Hematopoietic multipotent progenitor cell treated with erythropoietin and hydrocortisone succinate and interleukin-3 and kit ligand, for 8 days (in vitro differentiated cells): ENCODE measurements at places on chromosomes 1 and 21.
A peak's percentile ranks its signal among the peaks of the same experiment; 100 is the strongest.

- DNase-seq, result no peak
Observed at GRCh38 chr1:247561711-247562110, 12.8 kb downstream of the GCSAML start.

DNA sequence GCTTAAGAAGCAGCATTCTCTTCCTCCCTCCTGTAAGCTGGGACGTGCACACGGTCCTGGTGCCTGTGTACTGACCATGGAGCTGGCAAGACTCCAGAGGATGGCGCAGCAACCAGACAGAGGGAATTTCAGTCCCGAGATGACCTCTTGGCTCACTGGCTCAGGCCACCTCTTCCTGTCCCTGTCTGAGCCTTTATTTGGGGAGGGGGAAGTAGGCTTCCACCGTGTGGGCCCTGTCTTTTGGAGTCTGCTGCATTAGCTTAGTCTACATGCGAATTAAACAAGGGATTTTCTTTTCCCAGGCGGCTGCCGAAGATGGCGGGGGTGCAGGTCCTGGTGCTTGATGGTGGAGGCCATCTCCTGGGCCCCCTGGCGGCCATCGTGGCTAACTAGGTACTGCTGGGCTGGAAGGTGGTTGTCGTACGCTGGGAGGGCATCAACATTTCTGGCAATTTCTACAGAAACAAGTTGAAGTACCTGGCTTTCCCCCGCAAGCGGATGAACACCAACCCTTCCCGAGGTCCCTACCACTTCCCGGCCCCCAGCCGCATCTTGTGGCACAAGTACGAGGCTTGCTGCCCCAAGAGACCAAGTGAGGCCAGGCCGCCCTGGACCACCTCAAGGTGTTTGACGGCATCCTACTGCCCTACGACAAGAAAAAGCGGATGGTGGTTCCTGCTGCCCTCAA lies 10.2 kb downstream of the IL24 start:
- no peak for DNase-seq

DNA sequence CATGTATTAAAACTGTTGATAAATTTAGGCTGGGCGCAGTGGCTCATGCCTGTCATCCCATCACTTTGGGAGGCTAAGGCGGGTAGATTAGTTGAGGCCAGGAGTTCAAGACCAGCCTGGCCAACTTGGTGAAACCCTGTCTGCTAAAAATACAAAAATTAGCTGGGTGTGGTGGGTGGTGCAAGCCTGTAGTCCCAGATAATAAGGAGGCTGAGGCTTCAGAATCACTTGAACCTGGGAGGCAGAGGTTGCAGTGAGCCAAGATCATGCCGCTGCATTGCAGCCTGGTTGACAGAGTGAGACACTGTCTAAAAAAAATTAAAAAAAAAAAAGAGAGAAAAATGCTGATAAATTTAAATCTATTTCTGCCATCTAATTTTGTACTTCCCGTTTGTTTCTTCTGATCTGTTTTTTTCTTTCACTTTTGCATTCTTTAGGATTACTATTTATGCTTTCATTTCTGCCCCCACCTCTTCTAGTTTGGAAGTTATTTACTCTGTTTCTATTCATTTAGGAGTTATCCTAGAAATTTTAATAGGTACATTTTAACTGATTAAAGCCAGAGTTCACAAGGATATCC lies 3.2 kb upstream of the DENND1B start:
- peak; percentile 88 for DNase-seq

DNA sequence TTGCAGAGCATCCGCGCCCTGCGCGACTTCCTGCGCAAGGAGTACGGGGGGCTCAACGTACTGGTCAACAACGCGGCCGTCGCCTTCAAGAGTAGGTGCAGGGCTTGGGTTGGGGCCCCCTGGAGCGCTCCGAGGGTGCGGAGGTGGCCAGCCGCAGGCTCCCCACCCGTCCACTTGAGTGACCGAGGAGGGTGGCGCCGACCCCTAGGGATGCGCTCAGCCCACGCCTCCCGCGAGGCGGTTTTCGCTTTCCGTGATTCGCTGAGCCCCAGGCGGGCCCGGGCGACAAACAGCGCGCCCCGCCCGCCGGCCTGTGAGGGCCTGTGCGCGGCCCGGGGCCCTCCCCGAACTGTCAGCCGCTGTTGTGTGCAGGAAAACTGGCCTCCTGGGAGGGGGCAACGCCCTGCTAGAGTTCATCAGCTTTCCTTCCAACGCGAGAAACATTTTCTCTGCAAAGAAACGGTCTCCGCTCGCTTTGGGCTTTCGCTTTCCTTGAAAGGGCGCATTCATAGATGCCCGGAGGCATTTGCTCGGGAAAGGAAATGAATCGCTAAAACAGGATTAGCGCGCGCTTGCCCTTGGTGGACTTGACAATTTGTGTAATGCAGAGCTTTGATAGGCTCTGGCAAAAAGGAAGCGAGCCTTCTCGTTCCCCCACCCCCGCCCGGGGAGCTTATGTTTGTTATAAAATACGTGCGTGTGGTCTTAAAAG lies 668 bp downstream of the CBR3 start:
- peak; percentile 17 for DNase-seq

GRCh38 chr21:15706696-15707095 lies 23.1 kb upstream of the USP25 start:
- no peak for DNase-seq

DNA sequence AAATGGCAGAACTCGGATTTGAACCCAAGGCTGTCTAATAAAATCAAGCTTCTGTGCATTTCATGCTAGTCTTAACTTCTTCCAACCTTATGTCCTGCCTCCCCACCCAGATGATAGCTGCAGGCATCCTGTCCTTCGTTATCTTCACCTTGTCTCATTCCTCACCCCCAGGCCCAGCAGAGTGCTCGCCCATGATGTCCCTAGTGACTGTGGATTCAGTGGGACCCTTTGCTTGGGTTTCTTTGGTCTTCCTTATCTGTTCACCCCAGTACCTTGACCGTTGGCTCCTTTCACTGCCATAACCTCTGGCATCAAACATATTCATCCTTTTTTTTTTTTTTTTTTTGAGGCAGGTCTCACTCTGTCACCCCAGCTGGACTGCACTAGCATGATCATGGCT lies 5.6 kb upstream of the BSDC1 start:
- DNase-seq, result peak; percentile 88

DNA sequence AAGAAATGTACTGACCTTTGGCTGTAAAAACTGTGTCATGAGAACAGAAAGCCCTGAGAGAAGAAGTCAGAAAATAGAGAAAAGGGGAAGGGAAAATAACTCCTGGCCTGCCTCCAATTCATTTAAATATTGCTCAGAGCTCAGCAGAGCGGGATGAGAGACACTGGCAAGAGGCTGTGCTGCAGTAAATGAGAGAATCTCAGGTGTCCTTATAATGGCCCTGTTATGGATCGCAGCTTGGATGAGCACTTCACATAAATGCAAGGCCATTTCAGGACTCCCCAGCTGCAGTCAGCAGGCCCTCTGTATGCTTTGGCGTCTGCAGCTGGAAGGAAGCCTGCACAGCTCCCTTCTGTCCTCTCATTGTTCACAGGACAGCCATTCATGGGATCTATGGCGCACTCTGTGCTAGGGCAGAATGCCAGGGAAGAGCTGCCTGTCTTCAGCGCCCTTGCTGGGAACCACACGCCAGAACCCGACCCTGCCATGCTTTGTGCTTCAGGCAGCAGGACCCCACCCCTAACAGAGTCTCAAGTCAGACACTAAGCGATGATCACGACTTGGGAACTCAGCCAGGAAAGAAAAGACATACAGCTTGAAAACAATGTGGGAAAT lies 20.7 kb upstream of the ABCB10 start:
- DNase-seq, result peak; percentile 23

DNA sequence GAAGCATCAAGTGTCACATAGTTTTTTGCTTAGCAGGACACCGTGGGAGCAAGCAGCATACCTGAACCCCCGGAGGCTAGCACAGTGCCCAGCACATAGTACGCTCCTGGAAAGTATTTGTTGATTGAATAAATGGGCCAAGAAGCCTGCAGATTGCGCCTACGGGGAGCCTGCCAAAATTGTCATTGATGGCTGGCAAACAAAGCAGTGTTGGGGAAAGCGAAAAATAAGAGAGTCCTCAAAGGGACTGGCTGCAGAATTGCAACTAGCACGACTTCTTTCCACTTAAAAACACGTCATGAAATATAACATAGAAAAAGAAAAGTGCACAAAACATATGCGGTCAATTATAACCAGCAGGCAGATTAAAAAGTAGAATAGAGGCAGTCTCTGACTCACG lies 125.2 kb upstream of the GALNT2 start:
- no peak for DNase-seq

GRCh38 chr21:31564439-31564838 lies 95.1 kb upstream of the SOD1 start:
- DNase-seq, result no peak

DNA sequence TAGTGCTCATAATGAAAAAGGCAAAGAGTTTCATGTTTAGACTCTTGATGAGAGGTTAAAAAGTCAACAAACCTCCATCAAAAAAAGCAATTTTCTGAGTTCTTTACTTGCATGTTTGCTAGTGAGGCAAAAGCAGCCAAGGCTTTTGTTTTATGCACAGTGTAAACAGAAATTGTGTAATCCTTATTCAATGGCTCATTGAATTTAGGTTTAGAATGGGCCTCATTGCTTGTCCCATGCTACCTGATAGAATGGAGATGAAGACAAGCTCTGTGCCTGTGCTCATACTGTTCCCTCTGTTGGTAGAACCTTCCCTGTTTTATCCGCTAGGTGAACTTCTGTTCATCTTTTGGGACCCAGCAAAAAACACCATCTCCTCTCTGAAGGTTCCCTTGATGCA lies 10.0 kb upstream of the LRRC8D start:
- DNase-seq, result no peak

DNA sequence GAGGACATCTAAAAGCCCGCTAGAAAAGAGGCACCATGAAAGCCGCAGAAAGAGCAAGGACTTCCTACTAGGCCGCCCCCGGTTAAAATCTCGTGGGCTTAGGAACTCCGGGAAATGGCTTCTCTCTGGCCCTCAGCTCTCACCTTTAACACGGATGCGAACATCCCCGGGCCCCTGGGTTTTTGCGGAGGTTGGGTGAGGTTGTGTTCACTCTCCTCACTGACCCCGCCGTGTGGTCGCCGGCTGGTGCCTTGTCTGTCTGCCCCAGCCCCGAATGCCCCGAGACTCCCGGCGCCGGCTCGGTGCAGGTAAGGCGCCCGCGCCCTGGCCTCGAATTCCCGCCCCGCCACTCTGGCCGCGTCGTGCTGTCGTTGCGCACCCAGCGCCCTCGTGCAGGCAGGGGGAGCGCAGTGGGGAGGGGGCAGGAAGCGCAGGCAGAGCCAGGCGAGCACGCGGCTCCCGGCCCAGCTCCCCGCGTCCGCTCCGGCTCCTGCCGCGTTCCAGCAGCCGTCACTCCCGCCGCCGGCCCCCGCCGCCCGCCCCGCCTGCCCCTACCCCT lies at the start of gene SHISAL2A:
Gene SHISAL2A, plus strand, starts transcription at position 437 of the 559 bp plus-strand sequence. CDS start 326 bp downstream, outside the sequence.
- DNase-seq, result no peak

- no peak for DNase-seq
Observed at GRCh38 chr21:38459490-38459889, 38.8 kb downstream of the ERG start.

- DNase-seq, result no peak
Observed at GRCh38 chr21:45226540-45227326, 61.0 kb downstream of the POFUT2 start.

GRCh38 chr1:111920221-111921024 lies 69.0 kb downstream of the KCND3 start:
- peak; percentile 12 for DNase-seq

GRCh38 chr1:219085082-219085481 lies 88.6 kb upstream of the LYPLAL1 start:
- DNase-seq, result no peak

DNA sequence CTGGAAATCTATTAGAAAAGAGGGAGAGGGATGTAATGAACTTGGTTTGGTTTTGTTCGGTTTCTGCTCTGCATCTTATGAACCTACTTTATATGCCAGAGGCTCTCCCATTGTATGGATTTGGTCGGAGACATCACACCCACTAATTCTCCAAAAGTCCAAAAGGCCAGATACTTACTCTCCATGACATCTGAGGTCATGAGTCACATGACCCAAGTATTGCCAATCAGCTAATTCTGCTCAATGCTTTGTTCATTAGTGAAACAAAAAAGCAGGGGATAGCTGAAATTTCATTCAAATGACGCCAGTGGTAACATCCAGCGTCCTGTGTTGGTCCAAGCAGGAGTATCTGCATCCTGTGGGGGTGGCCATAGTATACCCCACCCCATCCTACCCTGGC lies 173.6 kb downstream of the TRIM33 start:
- no peak for DNase-seq

DNA sequence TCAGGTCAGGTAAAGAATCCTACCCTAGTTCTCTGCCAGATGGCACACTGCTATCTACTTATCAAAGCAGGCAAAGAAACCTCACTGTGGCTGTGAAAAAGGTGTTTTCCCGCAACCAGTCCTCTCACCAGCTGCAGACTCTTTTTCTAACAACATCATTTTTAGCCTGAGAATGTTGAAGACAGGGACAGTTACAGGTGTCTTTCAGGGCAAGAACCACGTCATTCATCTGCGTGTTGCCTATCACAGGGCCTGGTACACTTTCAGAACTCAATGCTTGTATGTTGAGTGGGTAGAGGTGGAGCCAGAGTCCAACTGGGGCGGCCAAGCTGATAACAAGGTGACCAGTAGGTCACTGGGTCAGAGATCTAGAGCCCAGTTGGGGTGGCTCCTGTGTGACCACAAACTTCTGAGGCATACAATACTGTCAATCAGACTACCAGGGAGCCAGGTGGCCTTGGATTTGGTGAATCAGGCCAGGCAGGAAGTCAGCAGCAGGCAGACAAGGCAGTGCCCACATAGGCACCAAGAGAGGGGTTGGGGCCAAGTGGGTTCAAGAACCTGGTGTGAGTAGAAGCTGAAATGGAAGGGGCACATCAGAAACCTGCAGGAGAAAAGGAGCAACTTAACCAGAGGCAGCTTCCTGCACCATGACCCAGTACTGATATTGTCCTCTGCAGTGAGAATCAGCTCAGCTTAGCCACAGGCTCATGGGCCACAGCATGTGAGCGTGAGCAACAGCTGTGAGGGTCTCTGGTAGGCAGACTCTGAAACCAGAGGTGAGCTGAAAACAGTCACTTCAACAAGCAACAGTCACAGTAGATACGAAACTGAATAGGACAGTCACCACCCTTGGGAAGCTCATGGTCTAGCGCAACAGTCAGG lies 123.6 kb downstream of the DTL start:
- no peak for DNase-seq

GRCh38 chr21:42231756-42232155 lies 12.8 kb downstream of the ABCG1 start:
- no peak for DNase-seq

DNA sequence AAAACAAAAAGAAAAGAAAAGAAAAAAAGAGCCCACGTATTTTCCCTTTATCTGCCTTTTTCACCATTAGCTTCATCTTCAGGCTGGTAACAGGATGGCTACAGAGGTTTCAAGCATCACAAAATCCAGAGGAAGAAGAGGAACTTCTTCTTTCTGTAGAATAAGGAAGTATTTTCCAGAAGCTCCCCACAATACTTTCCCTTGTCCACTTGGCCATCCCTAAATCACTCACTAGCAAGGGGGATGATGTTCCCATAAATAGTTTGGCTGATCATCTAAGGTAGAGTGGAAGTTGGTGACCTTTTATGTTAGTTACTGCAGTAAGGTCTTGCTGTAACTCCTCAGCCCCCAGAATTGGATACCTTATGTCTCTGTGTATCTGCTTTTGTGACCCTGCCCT lies 45.1 kb upstream of the RNF11 start:
- no peak for DNase-seq

- DNase-seq, result no peak
Observed at GRCh38 chr1:150576794-150577556, 2.4 kb downstream of the MCL1 start.

GRCh38 chr1:62285984-62286785 lies 33.0 kb downstream of the KANK4 start:
- no peak for DNase-seq
